ENCODE measurements at places on chromosomes 6 and 20.

- DNase-seq: no peak
These were observed 3.0 kb upstream of the ABCF1 start for GRCh38 chr6:30568245-30568644.

DNA sequence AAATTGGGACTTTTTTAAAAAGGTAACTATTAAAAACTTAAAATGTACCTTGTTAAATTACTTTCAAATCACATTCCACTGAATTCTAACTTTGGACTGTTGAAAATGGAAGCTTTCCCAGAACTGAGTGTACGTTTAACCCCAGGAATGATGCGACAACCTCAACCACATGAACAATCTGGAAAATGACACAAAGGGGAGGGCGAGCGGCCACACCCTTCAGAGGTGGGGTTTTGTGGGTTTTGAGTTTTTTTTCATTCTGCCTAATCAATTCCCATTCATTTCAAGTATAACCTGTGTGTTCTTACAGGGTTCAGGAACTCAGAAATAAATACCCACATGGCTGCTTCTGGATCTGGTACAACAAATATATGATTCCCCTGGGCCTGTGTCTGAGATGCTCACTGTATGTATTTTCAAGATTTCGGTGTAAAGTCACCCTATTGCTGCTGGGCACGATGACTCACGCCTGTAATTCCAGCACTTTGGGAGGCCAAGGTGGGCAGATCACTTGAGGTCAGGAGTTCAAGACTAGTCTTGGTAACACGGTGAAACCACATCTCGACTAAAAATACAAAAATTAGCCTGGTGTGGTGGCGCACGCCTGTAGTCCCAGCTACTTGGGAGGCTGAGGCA, 21.6 kb downstream of the CNKSR3 start:
- DNase-seq: no peak

GRCh38 chr6:37105148-37106050, 64.6 kb upstream of the PIM1 start:
- no peak for DNase-seq

- no peak for DNase-seq
These were observed 44.1 kb downstream of the KIAA0408 start for GRCh38 chr6:127415096-127415495.

DNA sequence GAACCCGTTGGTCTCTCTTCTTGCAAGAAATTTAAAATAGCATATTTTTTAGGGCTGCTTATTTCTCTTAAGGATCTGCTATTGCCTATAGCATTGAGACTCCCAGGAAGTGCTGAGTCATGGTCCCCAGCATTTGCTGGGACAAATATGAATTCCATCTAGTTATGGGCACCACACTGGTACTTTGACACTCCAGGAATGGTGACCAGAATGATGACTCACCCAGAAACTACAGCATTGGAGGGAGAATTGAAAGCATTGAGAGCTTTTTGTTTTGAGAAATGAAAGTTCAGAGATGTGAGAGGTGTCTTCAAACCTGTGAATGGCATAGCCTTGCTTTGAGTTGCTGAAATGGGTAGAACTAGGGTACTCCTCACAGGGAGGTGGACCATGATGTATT, 699.7 kb downstream of the DHX35 start:
- DNase-seq: no peak

DNA sequence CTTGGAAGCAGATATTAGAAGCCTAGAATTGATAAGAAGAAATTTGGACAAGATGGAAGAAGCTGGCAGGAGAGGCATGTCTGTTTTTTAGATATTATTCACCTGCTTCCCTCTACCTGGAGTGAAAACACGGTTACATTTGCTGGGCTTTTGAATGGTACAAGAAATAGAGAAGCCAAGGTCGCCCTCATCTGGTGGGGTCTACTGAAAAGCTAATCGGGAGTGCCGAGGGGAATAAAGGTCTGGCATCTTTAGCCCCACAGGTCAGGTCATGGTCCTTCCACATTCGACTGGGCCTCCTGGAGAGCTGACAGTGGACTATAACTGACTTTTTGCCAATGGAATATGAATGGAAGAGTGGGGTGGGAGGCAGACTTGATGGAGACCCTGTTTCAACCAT, 4.6 kb upstream of the C2 start:
- peak; percentile 5 for DNase-seq

- no peak for DNase-seq
These were observed 85.0 kb downstream of the LIN28B start for GRCh38 chr6:105041880-105042279.

GRCh38 chr6:7685276-7685675, 40.6 kb upstream of the BMP6 start:
- no peak for DNase-seq

- DNase-seq: no peak
These were observed 167.6 kb downstream of the THBS2 start for GRCh38 chr6:169086020-169086419.

DNA sequence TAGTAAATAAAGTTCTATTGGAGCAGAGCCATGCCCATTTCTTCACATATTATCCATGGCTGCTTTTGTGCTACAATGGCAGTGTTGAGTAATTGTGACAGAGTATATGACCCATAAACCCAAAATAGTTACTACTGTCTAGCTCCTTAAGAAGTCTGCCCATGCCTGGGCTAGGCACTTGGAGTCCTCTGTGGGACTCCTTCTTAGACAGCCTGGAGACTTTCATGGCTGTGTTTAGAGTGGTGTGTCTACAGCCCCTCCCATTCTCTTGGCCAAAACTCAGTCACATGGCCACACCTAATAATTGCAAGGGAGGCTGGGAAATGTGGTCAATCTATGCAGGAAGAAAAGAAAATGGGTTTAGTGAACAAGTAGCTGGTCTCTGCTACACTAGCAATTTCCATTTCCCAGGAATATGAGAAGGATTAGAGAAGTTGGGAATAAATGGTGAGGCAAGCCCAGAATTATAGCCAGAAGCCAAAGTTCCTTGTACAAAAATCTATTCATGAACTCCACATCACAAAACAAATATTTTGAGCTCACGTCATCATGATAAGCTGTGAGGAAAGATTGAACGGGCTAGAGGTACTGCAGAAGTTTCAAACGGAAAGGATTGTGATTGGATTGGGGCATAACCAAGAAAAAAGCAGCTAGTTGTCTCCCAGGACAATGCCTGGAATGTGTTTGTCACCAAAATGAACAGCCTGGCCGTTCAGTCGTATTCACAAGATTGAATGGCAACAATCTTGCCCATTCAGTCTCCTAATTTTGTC, 251.8 kb upstream of the PLN start:
- no peak for DNase-seq

DNA sequence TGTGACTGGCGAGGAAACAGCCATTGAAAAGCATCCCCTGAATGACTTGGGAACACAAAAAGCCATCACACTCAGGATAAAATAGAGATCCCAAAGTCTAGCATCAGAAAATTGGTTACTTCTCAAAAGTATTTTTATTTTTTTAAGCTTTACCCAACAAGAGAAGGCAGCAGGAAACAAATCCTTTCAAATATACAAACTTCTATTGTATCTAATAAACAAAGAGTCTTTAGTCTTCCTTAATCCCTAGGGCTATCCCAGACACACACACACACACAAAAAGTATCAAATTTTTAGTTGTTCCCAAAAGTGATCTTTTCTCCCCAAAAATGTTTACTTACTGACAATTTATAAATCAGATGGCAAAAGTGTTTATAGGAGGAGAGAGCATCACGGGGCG, 33.2 kb upstream of the MARCKS start:
- DNase-seq: no peak

DNA sequence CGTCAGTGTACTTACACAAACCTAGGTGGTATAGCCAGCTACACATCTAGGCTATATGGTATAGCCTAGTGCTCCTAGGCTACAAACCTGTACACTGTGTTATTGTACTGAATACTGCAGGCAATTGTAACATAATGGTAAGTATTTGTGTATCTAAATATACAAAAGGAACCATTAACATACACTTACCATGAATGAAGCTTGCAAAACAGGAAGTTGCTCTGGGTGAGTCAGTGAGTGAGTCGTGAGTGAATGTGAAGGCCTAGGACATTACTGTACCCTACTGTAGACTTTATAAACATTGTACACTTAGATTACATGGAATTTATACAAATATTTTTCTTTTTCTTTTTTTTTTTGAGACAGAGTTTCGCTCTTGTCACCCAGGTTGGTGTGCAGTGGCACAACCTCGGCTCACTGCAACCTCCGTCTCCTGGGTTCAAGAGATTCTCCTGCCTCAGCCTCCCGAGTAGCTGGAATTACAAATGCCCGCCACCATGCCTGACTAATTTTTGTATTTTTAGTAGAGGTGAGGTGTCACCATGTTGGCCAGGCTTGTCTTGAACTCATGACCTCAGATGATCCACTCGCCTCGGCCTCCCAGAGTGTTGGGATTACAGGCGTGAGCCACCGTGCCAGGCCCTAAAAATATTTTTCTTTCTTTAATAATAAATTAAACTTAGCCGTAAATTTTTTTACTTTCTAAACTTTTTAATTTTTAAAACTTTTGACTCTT, 15.4 kb upstream of the KIAA1755 start:
- DNase-seq: no peak

All from SHP77 (cell line).